ENCODE measurements at places on chromosomes 11 and 22.

- no peak for DNase-seq
These were observed 1.2 kb downstream of the DDX17 start for GRCh38 chr22:38504731-38505540.

DNA sequence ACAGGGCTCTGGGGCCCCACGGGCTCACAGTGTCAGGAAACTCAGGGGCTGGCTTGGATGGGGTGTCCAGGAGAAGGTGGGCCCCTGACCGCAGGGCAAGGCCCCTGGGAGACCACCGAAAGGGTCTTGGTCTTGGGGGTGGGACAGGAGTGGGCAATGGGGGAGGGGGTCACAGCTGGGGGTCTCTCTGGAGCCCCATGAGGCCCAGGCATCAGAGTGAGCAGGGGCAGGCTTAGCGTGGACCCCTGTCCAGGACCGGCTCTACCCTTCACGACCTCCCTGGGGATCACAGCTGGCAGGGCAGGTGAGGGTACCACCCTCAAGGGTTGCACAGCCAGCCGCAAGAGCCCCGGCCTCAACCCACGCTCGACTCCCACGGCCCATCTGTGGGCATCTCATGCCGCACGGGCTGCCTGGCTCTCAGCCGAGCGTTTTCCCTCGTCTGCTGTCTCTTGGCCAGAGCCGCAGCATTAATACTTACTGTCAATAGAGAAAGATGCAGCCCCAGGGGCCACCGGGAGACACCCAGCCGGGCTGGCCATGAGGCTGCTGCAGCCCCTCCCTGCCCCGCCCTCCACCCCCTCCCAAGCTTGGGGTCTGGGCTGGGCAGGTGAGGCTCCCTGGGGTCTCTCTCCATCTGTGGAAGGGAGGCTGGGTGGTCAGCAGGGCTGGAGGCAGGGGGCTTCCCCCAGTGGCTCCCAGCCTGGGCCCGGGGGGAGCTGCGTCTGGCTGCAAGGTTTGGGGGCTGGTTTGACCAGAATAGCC is 662 bp downstream of the MUC5B start:
- no peak for DNase-seq

DNA sequence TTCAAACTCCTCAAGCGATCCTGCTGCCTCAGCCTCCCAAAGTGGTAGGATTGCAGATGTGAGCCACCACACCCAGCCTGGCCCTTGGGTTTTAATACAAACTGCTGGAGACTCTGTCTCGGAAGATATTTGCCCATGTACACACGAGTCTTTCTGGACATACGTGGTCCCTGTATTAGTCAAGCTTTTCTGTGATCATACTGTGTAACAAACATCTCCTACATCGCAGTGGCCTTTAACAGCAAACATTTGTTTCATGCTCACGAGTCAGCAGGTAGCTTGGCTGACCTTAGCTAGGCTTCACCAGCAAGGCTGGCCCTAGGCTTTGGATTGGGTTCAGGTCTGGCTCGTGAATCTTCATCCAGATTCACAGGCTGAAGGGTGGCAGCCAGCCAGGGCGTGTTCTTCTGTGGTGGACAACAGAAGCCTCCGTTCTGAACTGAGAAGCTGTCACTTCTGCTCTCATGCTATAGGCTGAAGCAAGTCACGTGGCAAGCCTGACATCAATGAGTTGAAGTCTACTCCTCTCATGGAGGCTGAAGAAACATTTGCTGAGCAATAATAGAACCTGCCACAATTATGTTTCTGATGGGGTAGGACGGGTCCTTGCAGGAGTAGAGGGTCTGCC is 8.8 kb downstream of the KIAA1671 start:
- no peak for DNase-seq

GRCh38 chr11:20310596-20311394 is 52.7 kb upstream of the HTATIP2 start:
- no peak for DNase-seq

DNA sequence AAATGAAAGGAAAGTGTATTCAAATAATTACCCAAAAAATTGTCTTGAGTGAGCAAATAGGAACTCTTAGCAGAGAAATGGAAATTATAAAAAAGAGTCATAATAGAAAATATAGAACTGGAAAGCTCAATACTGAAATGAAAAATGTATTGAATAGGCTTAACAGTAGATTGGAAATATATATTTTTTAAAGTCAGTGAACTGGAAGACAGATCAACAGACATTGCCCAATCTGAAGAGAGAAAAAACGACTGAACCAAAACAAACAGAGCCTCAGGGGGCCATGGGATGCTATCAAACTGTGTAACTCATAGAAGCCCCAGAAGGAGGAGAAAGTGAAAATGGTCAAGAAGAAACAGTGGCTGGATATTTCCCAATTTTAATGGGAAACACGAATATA is 32.6 kb downstream of the TBX1 start:
- DNase-seq = no peak

DNA sequence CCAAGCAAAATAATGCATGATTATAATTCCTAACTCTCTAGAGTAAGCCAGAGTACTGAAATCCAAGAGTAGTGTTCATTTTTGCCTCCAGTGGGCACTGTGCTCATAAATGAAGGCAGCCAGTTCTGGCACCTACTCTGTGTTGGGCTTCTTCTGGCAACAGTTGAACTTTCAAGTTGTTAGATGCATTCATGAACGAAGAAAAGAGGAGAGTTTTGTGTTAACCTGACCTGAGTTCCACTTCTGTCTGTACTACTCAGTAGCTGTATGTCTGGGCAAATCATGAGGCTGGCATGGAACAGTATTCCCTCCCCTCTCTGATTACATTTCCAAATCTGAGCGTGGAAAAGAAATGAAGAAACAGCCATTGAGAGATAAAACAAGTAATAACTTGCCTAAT is 20.3 kb upstream of the TENM4 start:
- DNase-seq = peak; percentile 17

- DNase-seq = no peak
These were observed 4.3 kb downstream of the KRTAP5-6 start for GRCh38 chr11:1701091-1701807.
